ENCODE measurements at places on chromosomes 11 and 22.
A peak's percentile ranks its signal among the peaks of the same experiment; 100 is the strongest.

DNA sequence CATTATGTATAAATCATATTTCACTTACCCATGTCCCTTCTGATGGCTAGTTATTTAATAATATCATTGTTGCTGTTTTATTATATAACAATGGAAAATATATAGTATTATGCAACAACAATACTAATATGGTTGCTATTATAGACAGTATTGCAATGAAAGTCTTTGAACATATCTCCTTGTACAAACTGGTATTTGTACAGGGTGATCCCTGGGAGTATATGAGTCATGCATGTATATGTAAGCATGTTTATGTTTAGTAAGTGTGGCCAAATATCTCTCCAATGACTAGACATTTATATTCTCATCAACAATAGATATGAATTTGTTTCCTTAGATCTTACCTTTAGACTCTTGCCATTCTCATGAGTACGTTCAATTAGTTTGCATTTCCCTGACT is 55.9 kb downstream of the KCNC1 start:
- DNase-seq = no peak

DNA sequence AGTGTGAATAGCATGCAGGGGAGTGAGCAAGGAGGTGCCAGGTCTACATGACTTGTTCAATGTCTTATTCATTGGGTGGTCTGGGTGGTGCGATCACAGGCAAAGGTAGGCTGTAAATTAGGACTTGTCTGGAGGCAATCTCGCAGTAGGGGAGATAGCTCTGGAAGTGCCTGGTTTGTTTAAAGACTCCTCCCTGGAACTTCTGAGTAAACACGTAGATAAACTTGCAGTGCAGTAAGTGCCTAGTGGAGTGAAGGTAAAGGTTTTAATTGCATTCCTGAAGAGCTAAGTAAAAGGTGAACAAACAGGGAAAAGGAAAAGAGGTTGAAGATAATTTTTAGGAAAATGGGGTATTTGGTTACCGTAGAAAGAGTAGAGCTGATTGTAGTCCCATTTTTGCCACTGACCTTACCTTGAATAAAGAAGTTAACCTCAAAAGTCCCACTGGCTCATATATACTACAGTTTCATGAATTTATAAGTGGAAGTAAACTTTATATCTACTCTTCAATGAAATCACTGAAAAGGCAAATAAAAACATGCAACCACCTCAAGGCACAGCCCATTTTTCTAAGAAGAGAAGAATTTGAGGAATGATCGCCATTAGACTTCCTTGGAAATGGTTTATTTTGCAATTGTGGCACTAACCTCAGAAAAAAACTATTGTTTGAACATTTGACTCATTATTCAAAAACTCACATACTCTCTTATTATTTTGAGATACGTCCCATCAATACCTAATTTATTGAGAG is 44.3 kb downstream of the AASDHPPT start:
- no peak for DNase-seq

DNA sequence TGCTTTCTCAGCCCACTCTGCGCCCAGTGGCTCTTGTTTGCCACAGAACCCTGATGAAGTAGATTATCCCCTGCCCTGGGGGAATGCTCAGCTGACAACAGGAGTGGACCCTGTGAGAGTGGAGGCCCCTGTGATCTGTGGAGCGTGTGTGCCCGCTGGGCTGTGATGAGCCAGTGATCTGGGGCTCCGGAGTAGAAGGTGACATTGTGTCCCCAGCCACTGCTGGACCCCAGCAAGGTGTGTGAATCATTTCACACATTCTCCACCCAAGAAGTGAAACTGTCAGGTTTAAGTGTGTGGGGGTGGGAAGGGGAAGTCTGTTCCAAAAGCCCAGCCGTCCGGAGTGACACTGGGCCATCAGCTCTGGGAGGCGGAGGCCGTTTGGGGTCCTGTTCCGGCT is 33.1 kb upstream of the GRAMD4 start:
- no peak for DNase-seq

- DNase-seq = no peak
Measured at GRCh38 chr22:36658900-36659299, 44.7 kb downstream of the CACNG2 start.

DNA sequence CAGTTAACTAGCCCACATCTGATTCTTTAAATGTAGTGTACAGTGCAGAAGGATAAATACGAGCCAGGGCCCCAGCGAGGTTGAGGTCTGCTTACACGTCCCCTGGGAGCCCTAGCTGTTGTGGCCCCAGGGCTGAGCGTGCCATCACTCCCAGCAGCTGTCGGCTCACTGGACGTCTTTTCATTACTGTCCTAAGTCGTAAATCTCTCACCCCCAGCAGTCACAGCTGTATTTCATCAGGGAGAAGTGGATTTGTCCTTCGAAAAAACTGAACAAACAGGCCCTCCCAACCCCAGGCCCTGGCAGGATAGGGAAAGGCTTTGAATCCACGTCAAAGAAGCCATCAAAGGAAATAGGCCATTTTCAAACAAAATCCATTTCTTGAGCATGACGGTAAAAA is 110.4 kb upstream of the CSNK2A3 start:
- no peak for DNase-seq

DNA sequence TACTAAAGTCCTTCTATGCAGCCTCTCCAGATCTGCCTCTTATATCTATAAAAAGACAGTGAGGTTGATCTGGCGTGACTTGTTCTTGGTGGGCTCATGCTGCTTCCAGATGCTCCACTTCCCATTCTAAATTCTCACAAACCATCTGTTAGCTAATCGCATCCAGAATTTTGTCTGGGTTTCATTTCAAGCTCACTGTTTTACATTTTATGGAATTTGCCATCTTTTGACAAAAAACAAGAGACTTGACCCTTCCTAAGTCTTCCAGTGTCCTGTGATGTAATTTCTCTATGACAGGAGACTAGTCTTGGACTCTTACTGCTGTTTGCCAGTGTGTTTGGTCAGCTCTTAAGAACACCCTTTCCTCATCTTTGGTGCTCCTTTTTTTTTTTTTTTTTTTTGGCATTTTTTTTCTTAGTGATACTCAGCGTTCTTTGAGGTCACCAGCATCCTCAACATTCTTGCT is 23.0 kb downstream of the CRKL start:
- no peak for DNase-seq

- no peak for DNase-seq
Measured at GRCh38 chr11:134043821-134044420, 25.0 kb upstream of the JAM3 start.

DNA sequence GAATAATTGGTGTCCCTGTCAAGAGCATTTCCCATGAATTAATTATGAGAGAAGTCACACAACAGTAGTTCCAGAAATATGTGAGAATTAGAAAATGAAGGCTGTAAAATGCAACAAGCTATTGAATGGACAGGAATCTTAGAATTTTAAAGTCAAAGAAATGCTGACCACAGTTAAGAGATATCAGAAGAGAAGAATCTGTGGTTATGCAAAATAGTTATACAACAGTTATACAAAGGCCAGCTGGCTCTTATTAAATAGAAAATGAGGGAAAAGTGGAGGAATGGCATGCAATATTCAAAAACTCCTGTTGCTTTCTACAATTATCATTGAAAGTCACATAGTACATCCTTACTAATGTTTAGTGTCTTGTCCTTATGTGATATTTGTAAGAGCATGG is 27.4 kb downstream of the CASP12 start:
- DNase-seq = no peak

DNA sequence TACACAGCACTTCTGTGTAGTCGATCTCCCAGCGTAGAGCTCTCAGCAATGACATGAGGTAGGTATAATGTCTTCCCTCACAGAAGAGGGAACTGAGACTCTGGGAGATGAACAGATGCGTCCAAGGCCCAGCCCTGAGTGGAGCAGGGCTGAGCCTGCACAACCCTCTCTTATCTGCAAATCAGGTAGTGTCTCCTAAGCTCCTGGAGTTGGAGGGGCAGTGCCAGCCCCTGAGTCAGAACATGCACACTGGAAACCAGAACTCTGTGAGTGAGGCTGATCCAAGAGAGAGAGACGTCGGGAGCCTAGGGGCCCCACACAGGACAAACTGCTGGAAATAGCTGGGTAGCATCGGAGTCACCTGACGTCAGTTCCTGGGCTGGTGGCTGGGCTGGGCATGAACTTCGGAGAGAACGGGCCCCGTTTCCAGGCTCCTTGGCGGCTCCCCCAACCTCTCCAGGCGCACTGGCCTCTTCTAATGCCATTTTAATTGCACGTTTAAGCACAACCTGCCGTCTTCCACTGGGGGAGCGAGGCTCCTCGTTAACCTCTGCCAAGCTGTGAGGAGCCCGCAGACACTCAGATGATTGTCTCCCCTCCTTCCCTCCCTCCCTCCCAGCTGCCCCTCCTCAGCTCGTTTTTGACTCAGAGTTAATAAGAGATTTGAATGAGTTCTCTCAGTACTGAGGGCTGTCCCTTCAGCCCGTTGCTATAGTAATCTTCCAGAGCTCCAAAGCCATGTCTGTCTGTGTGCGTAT is 191.2 kb upstream of the TBCEL start:
- DNase-seq = peak; percentile 42

- no peak for DNase-seq
Measured at GRCh38 chr11:113593698-113594308, 112.3 kb downstream of the TMPRSS5 start.

DNA sequence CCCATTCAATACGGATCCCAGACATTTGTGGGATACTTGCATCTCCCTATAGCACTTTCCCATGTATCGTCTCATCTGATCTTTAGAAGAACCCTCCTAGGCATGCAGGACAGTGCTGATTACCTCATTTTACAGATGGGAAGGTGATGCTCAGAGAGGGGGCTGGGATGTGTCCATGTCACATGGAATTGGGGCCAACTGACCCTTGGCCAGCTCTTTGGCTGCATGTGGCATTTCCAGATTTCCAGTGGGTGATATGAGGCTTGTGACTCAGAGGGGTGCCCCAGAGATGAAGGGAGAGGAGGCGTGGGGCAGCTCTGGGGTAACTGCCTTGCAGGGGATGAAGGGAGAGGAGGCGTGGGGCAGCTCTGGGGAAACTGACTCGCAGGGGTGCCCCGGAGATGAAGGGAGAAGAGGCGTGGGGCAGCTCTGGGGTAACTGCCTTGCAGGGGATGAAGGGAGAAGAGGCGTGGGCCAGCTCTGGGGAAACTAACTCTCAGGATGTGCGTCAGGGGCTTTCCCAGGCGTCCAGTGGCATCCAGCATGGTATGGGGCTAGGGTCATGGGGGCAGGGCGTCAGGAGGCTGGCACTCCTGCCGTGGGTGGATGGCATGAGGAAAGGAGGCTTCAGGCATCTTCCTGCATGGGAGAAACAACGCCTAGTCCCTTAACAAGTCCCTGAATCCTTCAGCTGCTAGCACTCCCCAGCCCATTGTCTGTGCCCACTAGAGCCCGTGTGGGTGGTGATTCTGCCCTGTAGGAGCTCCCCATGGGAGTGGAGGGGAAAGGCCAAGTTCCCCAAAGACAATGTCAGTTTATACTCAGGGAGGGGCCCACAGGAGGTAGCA is 11.9 kb upstream of the CERK start:
- DNase-seq = no peak

DNA sequence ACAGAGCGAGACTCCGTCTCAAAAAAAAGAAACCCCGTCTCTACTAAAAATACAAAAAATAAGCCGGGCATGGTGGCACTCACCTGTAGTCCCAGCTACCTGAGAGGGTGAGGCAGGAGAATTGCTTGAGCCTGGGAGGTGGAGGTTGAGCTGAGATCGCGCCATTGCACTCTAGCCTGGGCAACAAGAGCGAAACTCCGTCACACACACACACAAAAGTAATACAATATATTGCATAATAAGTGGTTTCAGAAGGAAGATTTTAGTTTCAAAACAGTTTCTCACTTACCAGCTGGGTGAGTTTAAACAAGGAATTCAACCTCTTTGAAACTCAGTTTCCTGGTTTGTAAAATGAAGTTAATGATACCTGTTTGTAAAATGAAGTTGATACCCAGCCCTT is 32.7 kb upstream of the HTR3A start:
- DNase-seq = no peak

DNA sequence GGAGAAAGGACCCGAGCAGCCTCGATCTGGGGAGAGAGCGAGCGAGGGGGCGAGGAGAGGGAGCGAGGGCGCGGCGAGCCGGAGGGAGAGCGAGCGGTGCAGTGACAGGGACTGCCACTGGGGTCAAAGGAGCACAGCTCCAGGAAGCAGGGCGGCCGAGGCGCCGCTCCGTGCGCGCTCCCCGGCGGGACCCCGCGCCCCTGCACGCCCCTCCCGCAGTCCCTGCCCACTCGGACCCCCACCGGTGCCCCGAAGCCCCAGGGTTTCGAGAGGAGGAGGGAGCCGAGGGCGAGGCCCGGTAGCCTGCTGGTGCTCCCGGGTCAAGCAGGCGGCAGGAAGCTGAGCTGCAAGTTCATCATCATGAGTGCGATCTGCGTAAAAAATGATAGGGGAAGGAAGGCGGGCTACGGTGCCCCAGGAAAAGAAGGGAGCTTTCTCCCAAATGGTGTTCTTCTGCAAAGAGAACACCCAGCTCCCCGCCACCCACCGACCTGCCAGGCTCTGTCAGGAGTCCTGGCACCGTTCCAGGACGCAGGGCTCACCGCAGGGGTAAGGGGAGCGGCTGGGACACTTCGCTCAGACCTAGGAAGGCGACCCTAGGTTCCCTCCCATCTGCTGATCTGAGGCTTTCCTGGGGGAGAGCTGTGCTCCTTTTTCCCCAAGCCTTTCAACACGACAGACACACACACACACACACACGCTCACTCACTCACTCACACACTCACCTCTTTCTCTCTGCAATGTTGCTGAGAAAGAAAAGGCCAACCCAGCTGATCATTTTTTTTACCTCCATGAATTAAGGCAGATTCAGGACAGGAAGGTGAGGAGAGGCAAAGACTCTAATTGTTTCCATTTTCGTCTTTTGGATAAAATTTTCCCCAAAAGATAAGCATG is at the start of gene MPPED2:
MPPED2 (minus strand) TSS at position 103 of the 894 bp plus-strand sequence. CDS start 5,980 bp downstream, outside the sequence.
- peak; percentile 31 for DNase-seq

DNA sequence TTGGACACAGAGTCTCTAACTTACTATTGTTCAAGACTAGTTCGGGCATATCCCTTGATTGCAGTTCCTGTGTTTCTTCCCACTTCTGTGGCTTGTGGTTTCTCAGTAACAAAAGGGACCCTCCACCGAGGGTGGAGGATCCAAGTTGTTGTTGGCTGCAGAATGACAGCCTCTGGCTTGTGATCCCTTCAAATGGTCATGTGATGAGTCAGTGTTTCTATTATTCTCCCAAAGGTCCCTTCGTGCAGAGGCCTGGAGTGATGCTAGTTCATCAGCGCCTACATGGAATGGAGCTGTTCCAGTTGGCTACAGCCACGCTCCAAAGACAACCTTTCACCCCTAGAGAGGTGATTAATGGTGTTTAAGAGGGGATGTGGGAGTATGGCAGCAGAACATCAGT is 2.6 kb upstream of the VWCE start:
- DNase-seq = no peak

GRCh38 chr11:122362381-122362780 is 246.4 kb upstream of the BLID start:
- no peak for DNase-seq

DNA sequence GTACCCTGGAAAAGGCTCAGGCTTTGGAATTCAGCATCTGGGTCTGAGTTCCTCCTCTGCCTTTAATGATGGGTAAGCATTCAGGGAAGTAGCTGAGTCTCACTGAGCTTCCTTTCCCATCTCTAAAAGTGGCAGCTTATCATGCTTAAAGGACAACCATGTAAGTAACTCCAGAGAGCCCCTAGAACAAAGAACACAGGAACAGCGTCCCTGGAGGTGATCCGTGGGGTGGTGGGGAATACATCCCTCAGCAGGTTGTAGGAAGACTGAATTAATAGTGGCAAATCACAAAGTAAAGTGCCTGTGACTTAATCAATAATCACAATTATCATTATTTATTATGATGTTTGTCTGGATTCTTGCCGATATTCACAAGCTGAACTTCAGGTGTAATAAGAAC is 114.7 kb upstream of the ISX start:
- DNase-seq = no peak

- no peak for DNase-seq
Measured at GRCh38 chr11:118010738-118011461, 24.7 kb downstream of the IL10RA start.

Data from posterior cingulate gyrus (tissue), 11 donors.